ENCODE measurements at places on chromosomes 2 and 18.

DNA sequence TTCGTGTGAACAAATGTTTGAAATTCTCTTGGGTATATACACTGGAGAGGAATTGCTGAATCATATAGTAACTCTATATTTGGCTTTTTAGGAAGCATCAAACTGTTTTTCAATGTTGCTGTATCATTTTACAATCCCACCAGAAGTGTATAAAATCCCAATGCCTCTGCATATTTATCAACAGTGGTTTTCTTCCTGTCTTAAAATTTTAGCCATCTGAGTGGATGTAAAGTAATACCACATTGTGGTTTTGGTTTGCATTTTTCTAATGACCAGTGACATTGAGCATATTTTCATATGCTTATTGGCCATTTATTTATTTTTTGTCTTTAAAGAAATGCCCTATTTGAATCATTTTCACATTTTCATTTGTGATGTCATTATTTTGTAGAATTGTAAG lies 22.8 kb upstream of the LRP1B start:
- no peak for DNase-seq

- no peak for DNase-seq
These were observed 13.0 kb upstream of the TET3 start for GRCh38 chr2:73971722-73972121.

- no peak for DNase-seq
These were observed 99.6 kb downstream of the TPGS2 start for GRCh38 chr18:36729197-36729596.

- DNase-seq: no peak
These were observed 25.0 kb downstream of the FN1 start for GRCh38 chr2:215410932-215411285.

GRCh38 chr2:3956406-3956805 lies 253.0 kb downstream of the DCDC2C start:
- no peak for DNase-seq

GRCh38 chr2:39150890-39151497 lies 30.1 kb upstream of the SOS1 start:
- no peak for DNase-seq

GRCh38 chr2:125745514-125745913 lies 910.4 kb upstream of the GYPC start:
- no peak for DNase-seq

DNA sequence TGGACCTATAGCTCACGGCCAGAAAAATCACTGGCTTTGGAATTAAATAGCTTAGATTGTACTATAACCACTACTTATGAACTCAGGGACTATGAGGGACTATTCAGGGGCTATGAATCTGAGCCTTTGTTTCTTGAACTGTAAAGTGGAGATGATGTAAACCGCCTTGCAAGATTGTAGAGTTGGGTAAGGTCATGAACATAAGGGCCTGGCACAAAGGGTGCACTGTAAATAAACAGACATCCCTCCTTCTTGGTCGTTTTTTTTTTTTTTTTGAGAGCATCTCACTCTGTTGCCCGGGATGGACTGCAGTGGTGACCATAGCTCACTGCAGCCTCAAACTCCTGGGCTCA lies 2.8 kb downstream of the TMEM177 start:
- DNase-seq: no peak

DNA sequence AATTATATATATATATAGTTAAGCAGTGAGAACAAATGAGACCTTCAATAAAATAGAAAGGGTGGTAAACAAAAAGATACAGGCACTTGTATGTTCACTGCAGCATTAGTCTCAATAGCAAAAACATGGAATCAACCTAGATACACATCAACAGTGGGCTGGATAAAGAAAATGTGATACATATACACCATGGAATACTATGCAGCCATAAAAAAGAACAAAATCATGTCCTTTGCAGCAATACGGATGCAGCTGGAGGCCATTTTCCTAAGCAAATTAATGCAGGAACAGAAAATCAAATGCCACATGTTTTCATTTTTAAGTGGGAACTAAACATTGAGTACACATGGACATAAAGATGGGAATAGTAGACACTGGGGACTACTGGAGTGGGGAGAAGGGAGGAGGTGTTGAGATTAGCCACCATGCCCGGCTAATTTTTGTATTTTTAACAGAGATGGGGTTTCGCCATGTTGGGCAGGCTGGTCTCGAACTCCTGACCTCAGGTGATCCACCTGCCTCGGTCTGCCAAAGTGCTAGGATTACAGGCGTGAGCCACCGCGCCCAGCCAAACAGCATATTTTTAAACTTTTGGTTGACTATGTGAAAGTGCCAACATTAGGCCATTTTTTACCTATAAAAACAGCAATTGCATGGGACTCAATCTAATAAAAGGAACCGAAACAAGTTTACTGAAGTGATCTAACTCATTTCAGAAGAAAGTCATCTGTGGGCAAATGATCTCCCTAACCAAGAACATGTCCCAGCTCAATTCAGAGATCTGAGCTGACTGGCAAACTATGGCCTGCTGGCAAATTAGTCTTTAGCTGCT lies 23.7 kb downstream of the ICA1L start:
- DNase-seq: no peak

- no peak for DNase-seq
These were observed 30.5 kb upstream of the NEDD4L start for GRCh38 chr18:58013241-58014211.

- DNase-seq: no peak
These were observed 230.0 kb downstream of the LRP1B start for GRCh38 chr2:141900826-141901225.

DNA sequence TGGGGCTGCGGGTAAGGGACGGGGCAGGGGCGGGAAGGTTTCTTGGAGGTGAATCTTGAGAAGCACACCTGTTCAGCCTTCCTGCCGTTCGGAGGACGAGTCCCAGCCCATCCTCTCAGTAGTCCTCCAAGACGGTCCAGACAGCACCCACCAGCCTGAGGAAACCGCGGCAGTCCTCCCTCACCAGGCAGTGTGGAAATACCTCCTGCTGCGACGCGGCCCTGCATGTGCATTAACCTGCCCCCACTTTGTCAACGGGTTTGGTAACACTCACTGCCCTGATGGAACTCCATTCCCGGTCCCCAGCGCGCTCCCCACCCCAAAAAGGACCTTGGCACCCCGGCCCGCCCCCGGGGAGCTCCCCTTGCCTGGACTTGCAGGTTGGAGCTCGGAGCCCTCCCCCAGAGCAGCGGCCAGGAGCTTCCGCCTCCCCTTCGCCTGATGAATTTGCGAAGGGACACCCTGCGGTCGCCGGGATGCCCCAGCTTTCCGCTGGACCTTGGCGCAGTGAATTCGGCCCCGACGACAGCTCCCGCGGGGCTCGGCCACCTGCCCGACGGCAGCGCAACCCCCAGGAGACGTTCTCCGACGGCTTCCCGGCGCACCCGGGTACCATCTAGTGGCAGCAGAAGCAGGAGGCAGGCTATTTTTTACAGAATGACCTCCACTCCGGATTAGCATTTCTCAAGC lies 31.5 kb downstream of the ACVR1C start:
- peak; percentile 43 for DNase-seq

DNA sequence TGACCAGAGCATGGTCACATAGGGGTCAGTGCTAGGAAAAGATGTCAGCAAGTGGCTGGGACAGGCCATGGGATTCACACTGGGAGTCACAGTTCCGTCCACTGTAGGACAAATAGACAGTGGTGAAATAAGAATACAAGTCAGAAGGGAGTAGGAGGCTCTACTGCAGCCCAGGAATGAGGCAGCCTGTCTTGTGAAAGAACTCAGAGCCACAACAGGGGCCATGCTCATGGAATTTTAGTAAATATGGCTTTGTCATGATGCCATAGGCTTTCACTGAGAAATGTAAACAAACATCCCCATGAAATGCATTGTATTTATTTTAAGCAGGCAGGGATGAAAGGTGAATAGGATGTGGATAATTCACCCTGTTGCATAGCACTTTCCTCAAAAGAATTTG lies 504.3 kb downstream of the SOX11 start:
- DNase-seq: no peak

GRCh38 chr2:44100351-44100750 lies 68.3 kb upstream of the PPM1B start:
- no peak for DNase-seq

GRCh38 chr2:215527736-215528135 lies 91.9 kb upstream of the FN1 start:
- DNase-seq: no peak

DNA sequence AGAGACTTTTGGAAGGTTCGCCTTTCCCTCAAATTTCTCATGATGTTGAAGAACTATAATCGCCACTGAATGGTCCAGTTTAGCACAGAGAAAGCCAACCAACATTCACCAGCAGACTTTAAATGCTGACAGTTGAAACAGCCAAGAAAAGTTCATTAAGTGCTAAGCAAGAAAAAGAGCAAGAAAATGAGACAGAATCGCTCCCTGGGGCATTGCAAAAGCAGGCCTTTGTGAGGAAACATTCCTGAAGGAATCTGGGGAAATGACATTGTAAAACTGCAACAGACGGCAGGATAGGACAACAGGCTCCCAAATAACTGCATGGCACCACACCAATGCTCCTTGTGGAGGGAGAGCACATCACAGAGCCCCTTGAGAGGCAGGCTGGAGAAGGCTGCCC lies 269.3 kb upstream of the ID2 start:
- no peak for DNase-seq

DNA sequence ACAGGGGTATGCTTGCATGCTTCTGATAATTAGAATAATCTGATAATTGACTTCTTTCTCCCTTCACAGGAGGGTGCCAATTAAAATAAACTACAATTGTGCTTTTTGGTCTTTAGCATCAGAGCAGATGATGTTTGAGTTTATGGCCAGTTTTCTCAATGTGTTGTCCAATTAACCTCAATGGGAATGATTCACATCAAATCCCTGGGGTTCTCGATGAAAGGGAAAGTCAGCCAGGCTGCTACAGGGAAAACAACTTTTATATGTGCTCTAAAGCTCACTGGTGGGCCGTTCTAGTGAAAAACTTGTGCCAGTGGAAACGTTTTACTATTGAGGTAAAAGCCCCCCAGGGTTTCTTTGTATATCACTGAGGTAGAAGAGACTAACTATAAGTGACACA lies 887.3 kb upstream of the CRIM1 start:
- DNase-seq: no peak

DNA sequence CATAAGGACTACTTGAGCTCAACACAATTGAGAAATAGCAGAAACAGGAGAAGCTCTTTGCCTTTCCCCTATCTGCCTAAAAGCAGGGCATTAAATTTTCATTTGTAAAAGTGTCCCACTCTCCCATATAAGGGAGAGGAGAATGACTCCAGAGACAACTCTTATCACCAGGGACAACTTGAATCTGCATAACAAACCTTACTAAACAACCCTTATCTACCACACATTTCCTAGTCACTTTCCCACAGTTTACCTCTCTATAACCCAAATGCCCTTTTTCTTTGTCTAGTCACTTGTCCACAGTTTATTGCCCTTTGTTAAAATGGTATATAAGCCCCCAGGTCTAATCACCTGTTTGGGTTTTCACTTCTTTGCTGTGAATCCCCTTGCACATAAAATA lies 37.5 kb upstream of the PPM1B start:
- no peak for DNase-seq

GRCh38 chr2:165544897-165545296 lies 75.4 kb downstream of the CSRNP3 start:
- no peak for DNase-seq

GRCh38 chr2:143513081-143513480 lies 383.9 kb downstream of the ARHGAP15 start:
- DNase-seq: no peak

All from stimulated activated naive CD4-positive, alpha-beta T cell treated with Interleukin-2 at 50 U/mL for 16 hours (primary cell).